HT-29 (cell line): ENCODE measurements at places on chromosomes 11 and 22.

GRCh38 chr11:107370390-107370789, 87.2 kb downstream of the CWF19L2 start:
- DNase-seq, result no peak

GRCh38 chr11:22472306-22472705, 134.1 kb downstream of the SLC17A6 start:
- peak; percentile 40 for DNase-seq

DNA sequence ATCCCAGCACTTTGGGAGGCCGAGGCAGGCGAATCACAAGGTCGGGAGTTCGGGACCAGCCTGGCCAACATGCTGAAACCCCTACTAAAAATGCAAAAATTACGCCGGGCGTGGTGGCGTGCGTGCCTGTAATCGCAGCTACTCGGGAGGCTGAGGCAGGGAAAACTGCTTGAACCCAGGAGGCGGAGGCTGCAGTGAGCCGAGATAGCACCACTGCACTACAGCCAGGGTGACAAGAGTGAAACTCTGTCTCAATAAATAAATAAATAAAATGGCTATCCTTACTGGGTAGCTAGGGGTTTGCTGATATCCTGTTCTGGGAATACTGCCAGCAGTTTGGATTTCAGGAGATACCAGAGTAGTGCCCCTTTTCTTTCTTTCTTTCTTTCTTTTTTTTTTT, 2.4 kb upstream of the RBM14 start:
- no peak for DNase-seq

GRCh38 chr11:93840981-93841380, 9.4 kb downstream of the VSTM5 start:
- DNase-seq, result no peak

DNA sequence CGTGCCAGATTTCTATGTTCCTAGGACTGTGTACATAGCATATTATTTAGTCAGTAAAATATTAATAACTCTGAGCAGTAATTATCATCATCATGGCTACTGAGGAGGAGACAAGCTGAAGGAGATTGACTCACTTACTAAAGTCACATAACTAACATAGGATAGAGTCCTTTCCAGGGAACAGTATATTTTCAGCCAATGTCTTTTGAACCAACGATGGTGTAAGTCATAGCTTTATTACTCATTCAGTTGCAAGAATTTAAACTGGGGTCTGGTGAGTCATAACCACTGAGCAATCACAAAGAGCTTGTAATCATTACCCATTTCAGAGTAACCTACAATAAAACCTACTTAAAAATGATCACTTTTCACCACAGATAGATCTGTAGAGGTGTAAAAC, 1564.8 kb upstream of the TENM4 start:
- DNase-seq, result peak; percentile 49

DNA sequence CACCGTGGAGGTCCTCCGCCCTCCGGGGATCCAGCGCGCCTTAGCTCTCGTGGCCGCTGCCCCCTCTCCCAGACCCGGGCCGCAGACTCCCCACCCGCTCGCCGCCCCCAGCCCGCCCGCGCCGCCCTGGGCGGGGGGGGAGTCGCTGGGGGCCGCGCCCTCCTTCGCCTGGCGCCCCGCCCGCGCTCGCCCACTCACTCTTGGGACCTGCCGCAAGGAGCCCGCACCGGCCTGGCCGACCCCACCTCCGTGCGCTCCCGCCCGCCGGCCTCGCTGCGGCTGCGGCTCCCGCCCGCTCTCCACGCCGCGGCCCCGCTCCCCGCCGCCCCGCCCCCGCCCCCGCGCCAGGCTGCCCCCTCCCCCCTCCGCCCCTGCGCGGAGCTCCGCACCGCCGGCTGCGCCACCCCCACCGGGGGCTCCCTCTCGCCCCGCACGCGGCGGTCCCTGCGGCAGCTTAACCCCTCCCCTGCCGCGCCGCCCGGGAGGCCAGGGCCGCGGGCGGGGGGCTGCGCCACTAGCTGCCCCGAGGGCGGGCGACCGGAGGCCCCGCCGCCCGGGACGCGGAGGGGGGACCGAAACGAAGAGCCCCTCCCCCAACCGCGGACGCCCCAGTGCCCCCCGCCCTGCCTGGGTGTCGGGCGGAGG, 724 bp upstream of the RASGRP2 start:
- no peak for DNase-seq

- peak; percentile 14 for DNase-seq
Observed at GRCh38 chr11:69501891-69502860, 20.7 kb downstream of the LINC01488 start.

DNA sequence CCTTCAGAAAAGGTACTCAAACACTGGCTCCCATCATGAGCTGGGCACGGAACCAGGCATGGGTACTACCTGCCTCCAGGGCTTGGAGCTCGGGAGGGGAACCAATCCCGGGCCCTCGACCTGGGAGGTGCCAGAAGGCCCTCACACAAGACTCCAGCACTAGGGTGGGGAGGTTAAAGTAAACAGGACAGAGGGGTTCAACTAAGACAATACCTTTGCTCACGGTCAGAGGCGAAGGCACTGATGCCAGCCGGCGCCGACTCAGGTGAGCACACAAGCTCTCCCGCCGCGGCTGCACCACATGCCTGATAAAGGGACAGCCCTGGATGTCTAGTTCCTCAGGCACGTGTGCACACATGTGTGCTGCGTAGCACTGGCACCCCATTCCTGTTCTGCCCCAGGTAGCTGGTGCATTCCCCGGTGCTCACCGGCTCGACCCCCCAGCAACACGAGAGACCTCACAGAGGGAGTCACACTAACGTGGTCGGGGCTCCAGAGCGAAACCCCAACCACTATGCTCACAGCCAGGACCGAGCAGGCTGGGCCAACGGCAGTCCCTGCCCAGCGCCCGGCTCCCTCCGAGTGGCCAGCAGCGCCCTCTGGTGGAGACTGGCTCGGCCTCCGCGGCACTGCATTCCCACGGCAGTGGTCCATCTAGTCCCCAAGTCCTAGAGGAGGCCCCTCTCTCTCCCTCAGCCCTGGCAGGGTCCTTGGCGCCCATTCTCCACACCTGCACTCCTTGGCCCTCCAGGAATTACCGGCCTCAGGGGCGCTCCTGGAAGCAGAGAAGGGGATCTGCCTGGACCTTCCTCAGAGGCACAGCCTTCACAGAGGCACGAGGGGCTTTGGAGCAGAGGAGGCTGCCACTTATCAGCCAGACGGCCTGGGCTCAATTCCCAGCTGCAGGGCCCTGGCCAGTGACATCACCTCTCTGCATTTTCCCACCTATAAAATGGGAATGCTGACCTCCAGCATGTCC, 28.8 kb upstream of the MOB2 start:
- peak; percentile 80 for DNase-seq

- no peak for DNase-seq
Observed at GRCh38 chr22:38201371-38201710, 453 bp upstream of the MAFF start.

- DNase-seq, result no peak
Observed at GRCh38 chr11:63502252-63502820, 3.5 kb upstream of the LGALS12 start.

DNA sequence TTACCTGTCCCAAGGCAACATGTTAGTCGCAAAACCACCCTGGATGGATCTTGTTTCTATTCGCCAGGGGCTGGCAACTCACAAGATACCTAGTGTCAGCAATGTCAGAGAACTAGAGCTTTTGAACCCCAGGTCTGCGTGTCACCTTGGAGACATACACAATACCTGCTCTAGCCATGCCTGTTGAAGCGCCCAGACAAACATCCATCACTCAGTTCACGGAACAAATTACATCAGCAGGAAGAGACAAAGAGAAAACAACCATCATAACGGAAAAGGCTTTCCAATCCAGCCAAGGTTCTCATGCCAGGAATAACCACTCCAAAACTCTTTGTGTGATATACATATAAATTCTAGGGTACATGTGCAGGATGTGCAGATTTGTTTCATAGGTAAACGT, 2.2 kb downstream of the CD59 start:
- peak; percentile 23 for DNase-seq

DNA sequence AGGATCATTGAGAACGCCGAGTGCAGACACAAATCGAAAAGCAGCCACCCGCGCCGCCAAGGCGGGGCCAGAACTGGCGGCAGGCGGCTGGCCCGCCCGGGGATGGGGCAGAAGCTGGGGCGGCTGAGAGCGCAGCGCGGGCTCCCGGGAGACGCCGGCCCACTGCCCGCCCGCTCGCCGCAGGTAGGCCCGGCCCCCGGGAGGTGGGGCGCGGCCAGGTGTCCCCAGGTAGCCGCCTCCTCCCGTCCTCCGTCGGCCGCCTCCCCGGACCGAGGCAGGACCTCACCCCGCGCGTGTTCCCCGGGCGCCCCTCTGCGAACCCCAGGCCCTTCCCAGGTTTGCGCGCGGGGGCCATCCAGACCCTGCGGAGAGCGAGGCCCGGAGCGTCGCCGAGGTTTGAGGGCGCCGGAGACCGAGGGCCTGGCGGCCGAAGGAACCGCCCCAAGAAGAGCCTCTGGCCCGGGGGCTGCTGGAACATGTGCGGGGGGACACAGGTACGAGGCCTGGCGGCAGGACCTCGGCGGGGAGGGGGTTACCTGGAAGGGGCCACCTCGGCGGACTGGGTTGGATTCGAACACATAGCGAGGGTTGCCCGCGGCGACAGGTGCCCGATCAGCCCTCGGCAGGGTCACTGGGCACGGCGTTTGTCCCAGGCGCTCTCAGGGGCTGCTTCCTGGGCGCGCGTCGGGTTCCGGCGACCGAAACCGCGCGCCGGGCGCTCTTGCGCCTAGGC, at the start of gene PRRG4:
PRRG4 (plus strand) TSS at position 248 of the 733 bp plus-strand sequence. CDS start 603 bp downstream, outside the sequence.
- DNase-seq, result peak; percentile 91

GRCh38 chr11:129373489-129373953, 2.1 kb upstream of the BARX2 start:
- DNase-seq, result no peak

GRCh38 chr22:32413719-32414118, 1.7 kb upstream of the RTCB start:
- DNase-seq, result peak; percentile 11

DNA sequence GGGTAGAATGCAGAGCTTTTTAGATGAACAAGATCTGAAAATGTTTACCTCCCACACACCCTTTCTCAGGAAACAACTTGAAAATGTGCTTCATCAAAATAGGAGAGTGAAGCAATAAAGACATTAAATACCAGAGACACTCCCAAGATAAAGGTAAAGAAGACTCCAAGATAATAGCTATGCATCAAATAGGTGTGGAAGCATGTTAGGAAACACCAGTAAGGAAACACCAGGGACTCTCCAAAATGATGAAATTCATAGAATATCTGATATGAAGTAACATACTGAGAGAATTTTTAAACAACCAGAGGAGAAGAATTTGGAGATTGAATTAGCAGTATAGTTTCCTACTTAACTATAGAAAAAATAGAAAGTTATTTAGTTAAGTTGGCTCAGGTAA, 57.0 kb downstream of the OR10A6 start:
- DNase-seq, result no peak

DNA sequence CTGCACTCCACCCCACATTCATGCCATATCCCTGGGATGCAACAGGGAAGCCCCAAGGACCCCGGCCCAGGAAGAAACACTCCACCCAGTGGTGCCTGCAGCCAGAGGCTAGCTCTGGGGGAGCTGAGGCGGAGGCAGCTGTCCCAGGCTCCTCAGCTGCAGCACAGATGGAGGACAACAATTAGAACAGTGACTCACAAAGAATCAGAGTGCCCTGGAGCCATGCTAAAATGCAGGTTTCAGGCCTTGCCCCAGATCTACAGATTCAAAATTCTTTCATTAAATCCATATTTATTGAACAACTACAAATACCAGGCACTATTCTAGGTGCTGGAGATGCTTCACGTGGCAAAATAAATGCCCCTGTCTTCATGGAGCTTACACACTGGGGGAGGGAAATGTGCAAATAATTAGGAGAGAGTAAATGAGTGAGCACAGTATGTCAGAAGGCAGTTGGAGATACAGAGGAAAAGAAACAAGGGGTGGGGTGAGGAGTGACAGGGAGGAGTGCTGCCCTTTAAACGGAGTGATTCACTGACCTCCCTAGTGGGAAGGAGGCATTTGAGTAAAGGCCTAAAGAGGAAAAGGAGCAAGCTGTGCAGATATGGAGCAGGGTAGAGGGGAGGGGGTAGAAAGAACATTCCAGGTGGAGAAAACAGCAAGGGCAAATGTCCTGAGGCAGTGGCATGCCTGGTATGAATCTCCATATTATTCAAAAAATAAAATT, 73.3 kb upstream of the CSNK2A3 start:
- no peak for DNase-seq

GRCh38 chr22:50206599-50206998, 5.8 kb downstream of the SELENOO start:
- peak; percentile 4 for DNase-seq

- no peak for DNase-seq
Observed at GRCh38 chr22:37659897-37660708, 1.6 kb downstream of the PDXP start.

DNA sequence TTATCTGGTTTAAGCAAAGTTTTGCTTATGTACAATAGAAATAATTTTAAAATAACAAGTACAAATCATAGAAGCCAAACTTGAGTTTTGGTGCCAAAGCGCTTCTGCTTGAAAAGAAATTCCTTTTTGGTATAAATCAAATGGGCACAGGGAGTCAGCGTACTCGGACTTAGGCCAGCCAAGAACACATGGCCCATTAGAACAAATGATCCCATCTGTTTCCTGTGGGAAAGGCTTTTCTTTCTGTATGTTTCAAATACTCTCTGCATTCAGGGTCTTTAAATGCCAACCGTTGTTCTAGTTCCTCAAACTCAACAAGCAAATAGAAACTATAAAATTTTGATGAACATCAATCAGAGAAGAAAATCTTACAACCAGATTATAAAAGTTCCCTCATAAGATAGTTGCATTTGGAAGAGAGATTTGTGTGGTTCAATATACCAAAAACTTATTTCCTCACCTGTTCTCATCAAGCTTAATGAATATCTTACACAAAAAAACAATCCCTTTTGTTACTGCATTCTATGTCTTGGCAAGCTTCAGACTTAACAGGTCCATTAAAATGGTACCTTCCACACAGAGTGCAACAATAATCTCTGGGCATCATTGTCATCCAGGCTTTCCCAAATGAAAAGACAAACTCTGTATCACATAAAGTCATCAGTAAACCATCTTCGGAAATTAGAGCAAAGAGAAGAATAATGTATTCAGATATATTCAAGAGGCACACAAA, 739.8 kb upstream of the API5 start:
- DNase-seq, result no peak

GRCh38 chr11:100687054-100687629, at the start of gene ARHGAP42:
TSS of gene ARHGAP42 (plus strand) at chr11:100687288. CDS start at chr11:100687679, 391 bp downstream.
- DNase-seq, result peak; percentile 85

GRCh38 chr11:107988397-107989158, 20.1 kb upstream of the CUL5 start:
- no peak for DNase-seq

GRCh38 chr22:34017205-34017604, 96.9 kb upstream of the LARGE1 start:
- no peak for DNase-seq

GRCh38 chr11:125370561-125371389, 125.3 kb downstream of the FEZ1 start:
- no peak for DNase-seq
